Upper lobe of left lung (tissue), 6 donors: ENCODE measurements at places on chromosomes 12 and 14. TPM values are rescaled to one million over a fixed set of nuclear protein-coding genes. Genes with fewer than 3 reads are reported as not detected.

DNA sequence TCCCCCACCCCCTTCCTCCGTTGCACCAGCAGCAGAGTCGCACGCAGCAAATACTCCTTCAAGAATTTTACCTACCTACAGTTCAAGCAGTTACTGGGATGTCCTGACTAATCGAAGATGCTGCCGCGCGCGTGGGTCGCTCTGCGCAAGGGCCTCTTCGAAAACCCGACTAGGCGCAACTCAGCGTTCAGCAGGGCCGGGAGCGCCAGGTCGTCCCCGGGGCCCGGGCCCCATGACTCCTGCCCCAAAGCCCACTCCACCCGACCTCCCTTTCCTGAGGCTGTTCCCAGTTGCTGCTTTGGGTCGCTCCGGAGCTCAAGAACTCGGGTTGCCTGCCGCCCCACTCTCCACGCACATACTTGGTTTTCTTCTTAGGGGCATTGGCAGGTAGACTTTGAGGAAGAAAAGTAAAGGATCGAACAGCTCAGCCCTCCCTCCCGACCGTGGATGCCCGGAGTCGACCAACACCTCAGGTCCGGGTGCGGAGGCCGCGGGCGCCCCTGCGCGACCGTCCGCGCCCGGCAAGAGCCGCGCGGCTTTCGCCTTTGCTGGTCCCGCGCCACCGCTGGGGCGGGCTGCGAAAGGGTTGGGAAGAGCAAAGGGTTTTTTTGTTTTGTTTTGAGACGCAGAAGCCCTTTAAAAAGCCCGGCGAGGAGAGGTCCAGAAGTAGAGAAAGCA lies 1.9 kb downstream of the BMP4 start:
- peak; percentile 88 for DNase-seq

PLEKHD1 gene
- 0.52 TPM for total RNA-seq

PROX2 gene
- total RNA-seq, result not detected

DNA sequence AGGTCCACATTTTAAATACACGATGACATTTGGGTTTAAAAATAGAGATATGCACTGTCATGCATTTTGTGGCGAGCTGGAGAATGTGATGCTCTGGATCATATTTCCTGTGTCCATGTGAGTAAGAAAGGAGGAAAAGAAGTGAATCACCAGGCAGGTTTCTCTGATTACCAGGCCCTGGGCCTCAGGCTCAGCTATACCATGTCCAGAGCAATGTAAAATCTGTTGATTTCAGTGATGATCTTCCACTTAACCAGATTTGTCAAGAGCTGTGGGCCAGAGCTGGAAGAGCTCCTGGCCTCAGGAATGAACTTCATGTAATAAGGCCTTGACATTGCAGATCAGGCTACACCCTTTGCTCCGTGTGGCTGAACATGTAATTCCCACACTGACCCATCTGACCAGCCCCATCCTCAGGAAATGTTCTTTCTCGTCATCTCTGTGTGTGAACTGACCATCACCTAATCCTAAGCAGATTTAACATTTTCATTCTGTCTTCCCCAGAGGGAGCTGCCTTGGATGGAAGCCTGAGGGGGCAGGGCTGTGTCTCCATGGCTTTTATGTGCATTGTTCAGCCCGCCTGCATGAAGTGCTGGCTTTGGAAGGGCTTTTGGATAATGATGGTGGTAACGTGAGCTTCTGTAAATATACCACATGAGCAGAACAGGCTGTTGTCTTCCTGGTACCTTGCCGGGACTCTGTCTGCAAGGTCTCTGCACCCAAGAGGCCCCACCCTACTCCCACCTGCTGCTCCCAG lies 54.5 kb downstream of the CRACR2A start:
- DNase-seq, result no peak

DNA sequence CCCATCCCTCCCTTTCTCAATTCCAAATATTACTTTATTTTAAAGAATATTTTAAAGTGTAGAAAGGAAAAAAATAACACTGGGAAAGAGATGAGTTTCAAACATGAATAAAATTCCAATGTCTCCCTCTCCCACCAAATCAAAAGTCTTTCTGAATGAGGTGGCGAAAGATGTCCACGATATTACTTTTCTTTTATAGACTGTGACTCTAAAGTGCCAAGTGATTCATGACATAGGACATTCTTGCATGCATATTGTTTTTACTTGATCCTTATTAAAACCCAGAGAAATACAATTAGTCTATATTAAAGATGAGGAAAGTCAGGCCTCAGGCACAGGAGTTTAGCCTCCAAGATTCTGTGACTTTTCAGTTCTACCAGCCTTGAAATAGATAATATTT lies 16.0 kb upstream of the LUM start:
- DNase-seq, result no peak

- DNase-seq, result no peak
These were observed at the start of gene APOLD1 for GRCh38 chr12:12784911-12785814. Gene APOLD1 (plus strand): TSS chr12:12785659. CDS start chr12:12785692, 33 bp downstream.

CCDC175 gene
- total RNA-seq, result not detected

RAB3IP gene
- total RNA-seq, result 51.3 TPM

GRCh38 chr14:99432485-99432884 lies 48.2 kb downstream of the SETD3 start:
- DNase-seq, result no peak

GRCh38 chr14:38583471-38583870 lies 327.6 kb upstream of the CLEC14A start:
- no peak for DNase-seq

FGF6 gene
- not detected for total RNA-seq

DNA sequence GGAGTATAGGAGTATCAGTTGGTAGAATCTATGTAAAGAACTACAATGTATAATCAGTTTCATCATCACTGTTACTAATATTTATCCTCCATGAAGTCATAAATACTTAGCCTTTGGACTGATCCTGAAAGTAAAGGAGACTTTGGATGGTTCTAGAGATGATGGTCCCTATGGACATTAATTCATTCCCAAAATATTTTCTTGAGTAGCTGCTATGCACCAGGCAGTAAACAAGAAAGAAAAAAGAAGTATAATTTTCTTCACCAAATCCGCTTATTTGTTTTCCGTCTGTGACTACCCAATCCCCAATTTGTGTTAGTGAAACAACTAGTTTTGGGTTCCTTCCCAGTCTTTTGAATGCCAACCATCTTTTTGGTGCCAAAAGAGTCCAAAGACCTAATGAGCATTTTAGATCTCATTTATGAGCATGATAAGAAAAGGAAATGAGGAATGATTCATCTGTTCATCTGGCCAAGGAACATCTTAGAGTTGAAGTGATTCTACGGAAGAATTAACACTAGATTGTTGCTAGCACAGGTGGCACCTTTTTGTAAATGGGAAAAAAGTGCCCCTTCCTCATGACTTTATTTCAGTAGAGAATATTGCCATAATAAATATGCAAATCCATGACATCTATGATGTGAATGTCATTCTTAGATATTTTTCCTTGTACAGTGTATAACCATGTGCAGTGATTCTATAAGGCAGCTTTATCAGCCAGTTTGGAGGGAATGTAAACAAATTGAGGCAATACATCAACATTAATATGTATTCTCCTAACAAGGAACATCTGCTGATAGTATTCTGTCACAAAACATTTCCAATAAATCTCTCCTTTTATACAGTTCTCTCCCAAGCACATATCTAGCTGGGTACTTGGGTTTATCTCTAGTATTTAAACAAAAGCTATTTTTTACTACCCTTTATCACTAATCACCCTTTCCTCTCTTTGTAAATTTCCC lies 85.1 kb upstream of the CCDC91 start:
- DNase-seq, result no peak

- no peak for DNase-seq
These were observed 64.0 kb downstream of the GALNT16 start for GRCh38 chr14:69323999-69324282.

DNA sequence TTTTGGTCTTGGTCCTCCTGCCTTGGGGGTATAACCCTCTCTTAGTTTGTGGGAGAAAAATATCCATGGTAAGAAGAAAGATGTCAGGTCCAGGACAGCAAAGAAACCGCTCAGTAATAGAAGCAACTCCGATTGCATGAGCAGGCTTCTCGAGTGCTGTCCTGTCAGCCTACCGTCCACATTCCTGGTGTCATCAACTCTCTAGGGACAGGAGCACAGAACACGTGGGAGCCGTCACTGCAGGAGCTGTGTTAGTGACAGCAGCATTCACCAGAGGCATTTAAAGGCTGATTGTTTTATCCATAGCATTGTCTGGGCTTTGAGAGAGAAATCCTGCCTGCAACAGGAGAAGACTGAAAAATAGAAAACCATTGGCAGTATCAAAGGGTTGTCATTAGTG lies 244.2 kb downstream of the CACNA1C start:
- DNase-seq, result no peak

OR4E2 gene
- not detected for total RNA-seq

FAM177A1 gene
- total RNA-seq, result 170 TPM

- no peak for DNase-seq
These were observed 9.0 kb downstream of the TRHDE start for GRCh38 chr12:72281126-72281525.

- DNase-seq, result no peak
These were observed 1.2 kb downstream of the SOCS2 start for GRCh38 chr12:93573552-93574223.
